ENCODE measurements at places on chromosomes 1 and 21.

DNA sequence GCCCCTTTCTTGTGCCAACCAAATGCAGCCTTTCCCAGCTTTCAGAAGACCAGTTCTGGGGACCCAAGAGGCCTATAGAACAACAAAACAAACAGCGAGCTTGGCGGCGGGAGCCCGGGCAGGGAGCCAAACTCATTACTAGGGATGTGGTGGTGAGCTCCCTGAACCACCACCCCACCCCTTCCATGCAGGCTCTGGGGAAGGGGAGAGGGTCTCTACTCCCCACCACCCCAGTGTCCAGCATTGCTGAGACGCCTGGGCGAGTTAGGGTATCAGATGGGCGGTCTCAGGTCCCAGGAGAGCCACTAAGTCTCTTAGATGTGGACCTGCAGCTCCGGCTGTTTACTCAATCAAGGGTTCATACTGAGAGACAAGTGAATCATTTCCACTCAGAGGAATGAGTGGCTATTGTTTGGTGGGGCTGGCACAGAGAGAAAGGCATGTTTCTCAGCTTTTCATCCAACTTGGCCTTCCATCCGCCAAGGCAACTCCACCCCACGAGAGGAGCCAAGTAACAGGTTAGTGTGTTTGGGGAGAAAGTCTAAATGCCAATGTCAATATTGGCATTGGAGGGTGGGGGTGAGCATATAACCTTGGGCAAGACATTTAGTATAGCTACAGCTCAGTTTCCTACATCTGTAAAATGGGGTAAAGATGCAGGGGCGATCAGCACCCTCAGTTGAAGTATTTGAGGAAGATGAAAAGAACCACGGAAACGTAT, 40.9 kb downstream of the PLXNA2 start:
- peak; percentile 45 for DNase-seq

DNA sequence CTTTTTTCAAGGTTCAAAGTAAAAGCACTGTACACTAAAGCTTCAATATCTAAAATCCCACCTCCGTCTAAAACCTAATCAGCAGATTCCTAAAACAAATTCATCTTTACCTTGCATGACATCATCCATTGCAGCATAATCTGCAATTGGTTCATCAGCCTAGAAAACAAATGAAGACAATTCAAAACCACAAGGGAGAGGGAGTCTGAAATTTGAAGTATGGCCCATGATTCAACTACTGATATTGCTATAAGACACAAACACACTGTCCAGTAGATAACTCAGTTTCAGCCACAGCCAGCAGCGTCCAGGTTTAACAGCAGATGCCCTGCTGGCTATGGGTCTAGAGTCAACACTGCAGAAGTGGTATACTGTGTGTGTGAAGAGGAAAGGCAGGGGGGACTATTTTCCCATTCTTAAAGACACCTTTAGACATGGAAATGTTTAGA, 17.9 kb upstream of the RAP1GAP start:
- no peak for DNase-seq

DNA sequence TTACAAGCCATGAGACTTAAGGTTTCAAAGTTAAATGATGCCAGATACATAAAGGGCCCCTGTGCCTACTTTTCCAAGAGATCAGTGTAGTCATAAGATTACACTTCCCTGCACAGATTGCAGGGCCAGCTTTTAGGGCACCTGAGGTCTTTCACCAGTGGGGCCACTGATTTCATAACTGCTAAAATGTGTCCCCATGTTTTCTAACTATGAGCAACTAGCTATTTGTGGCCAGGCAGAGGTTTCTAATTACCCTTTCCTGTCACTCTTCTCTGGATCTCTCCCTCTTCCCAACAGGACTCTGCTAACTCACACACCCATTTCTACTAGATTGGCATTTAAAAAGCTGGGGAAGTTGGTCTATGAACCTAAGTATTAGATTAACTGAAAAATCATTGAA, 207.1 kb upstream of the SGIP1 start:
- no peak for DNase-seq

- no peak for DNase-seq
These were observed 71.0 kb downstream of the PRKCZ start for GRCh38 chr1:2121101-2121691.

DNA sequence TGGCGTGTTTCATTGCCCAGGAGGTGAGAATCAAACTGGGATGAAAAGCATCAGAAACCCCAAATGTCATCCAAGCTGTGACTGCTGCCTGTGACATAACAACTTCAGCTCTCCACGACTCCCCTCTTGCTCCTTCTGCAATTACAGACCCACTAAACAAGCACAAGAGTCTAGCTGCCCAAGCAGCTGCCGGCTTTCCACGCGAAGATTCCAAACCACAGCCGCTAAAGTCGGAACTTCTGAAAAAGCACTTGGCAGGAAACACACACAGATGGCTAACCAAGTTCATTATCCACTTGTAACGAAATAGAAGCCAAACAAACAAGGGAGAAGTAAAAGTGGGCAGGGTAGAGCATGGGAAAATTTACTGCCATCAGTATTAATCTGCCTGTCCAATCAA, 198.1 kb downstream of the SLC35F3 start:
- DNase-seq, result no peak

- no peak for DNase-seq
These were observed 25.6 kb downstream of the UCHL5 start for GRCh38 chr1:193033610-193034009.

- no peak for DNase-seq
These were observed 17.3 kb downstream of the SLC1A7 start for GRCh38 chr1:53125122-53125521.

GRCh38 chr1:192474080-192474683, 101.4 kb upstream of the RGS1 start:
- DNase-seq, result peak; percentile 57

GRCh38 chr1:208289716-208290115, 45.5 kb upstream of the PLXNA2 start:
- DNase-seq, result no peak

- no peak for DNase-seq
These were observed 71.7 kb downstream of the SETD4 start for GRCh38 chr21:35988416-35989137.

- no peak for DNase-seq
These were observed 35.0 kb downstream of the MYSM1 start for GRCh38 chr1:58664881-58665280.

Measured in midbrain (tissue), 1 donor.